GM12878 (cell line): ENCODE measurements at places on chromosomes 2 and 18. TPM values are rescaled to one million over a fixed set of nuclear protein-coding genes. Genes with fewer than 3 reads are reported as not detected.

The STPG4 gene
- 0.16 TPM in 1 of 2 replicates, not detected in the other for polyA plus RNA-seq

The NEUROD1 gene
- polyA plus RNA-seq = not detected in 2 replicates

The KRTCAP3 gene
- polyA plus RNA-seq = 0.48 and 0.51 TPM in 2 replicates

The GKN1 gene
- polyA plus RNA-seq = not detected in 2 replicates

GRCh38 chr2:164447660-164448059, 173.6 kb downstream of the GRB14 start:
- DNase-seq = no peak
